Pulmonary artery endothelial cell (primary cell): ENCODE measurements at places on chromosomes 1 and 21. TPM values are rescaled to one million over a fixed set of nuclear protein-coding genes. Genes with fewer than 3 reads are reported as not detected.

The C1orf232 gene
- total RNA-seq = not detected in 2 replicates

GRCh38 chr1:207205614-207206061 is 101.6 kb downstream of the C4BPA start:
- DNase-seq = no peak

- no peak for DNase-seq
These were observed 494 bp upstream of the PIP5K1A start for GRCh38 chr1:151197863-151198253.

The RGS1 gene
- not detected in 2 replicates for total RNA-seq

GRCh38 chr1:196733091-196733970 is 41.3 kb upstream of the CFHR3 start:
- no peak for DNase-seq

GRCh38 chr1:187110351-187110750 is 281.6 kb downstream of the PLA2G4A start:
- DNase-seq = no peak

DNA sequence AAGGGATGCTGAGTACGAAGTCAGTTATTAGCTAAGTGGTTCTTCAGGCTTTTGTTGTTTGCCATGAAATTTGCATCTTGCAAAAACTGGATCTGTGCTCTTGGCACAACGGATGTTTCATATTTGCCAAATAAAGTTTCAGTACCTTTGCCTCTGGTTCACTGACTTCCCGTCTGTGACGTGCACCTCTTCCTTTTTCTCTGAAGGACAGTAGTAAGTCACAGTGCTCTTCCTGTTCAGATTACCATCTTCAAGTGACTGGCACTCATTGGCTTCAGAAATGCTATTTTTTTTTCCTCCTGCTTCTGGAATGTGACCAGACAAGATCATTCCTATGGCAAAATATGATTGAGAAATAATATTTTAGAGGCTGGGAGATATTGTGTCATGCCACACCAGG is 75.9 kb upstream of the GREM2 start:
- no peak for DNase-seq

The LACTBL1 gene
- total RNA-seq = not detected in 2 replicates

DNA sequence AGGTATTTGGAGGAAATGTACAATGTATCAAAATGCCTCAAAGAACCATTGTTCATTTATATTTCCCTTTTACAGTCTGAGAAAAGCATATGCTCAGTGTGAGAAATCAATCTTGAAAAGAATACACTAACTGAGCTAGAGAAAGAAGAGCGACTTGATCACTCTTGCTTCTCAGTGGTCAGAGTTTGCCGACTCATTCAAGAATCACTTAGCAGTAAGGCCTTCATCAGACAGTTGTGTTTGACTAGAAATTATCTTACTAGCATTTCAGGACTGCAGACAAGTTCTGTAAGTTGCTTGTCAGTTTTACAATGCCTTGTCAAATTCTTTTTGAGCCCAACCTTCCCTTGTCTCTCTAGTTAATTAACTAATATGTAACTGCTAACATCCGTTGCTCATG is 12.9 kb downstream of the RGS18 start:
- DNase-seq = no peak

DNA sequence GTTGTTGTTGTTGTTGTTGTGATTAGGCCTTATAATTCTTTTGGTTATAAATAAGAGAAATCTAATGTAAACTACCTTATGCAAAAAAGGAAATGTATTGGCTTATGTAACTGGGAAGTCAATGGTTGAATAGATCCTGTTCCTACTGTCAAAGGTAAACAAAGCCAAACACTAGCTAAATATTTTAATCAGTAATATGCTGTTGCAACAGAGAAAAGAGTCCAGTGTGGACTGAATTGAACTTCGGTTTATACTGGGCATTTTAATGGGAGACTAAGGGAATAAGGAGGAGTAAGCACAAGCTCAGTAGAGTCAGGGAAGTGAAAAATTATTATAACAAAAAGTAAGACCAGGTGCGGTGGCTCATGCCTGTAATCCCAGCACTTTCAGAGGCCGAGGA is 15.4 kb downstream of the MSH4 start:
- DNase-seq = no peak

The LCA5L gene
- total RNA-seq = 0.21 and 0.79 TPM in 2 replicates

The FAM72C gene
- total RNA-seq = 0.66 and 3.7 TPM in 2 replicates

The OR6K2 gene
- not detected in 2 replicates for total RNA-seq

DNA sequence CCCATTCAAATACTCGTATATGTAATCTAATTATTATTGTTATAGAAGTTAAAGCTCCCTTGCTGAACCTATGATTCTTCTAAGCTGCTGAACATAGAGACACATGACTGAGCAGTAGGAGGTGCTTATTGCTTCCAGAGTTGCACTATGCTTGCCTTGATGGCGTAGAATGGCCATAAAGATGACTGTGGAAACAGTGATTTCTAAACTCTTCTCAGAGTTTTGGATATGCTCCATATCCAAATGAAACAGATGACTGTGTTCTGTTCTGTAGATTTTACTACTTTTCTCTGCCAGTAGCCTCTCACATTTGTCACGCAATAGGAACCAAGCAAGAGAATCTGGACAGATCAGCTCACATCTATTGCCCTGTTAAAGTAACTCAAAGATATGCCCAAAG is 88.1 kb upstream of the CACYBP start:
- no peak for DNase-seq

- DNase-seq = no peak
These were observed 93.5 kb upstream of the CAMK1G start for GRCh38 chr1:209490013-209490412.

The IFI44L gene
- 3.8 and 4.7 TPM in 2 replicates for total RNA-seq

The RNU1-2 gene
- under 0.01 TPM in 2 replicates for total RNA-seq

- DNase-seq = no peak
These were observed 99.8 kb upstream of the PRMT6 start for GRCh38 chr1:106956721-106957120.

The GUCA2A gene
- total RNA-seq = not detected in 2 replicates

- no peak for DNase-seq
These were observed 2.7 kb downstream of the GRHL3 start for GRCh38 chr1:24321697-24322469.

The CCDC185 gene
- total RNA-seq = not detected in 2 replicates

The CASQ1 gene
- total RNA-seq = not detected in 2 replicates

The HCRTR1 gene
- total RNA-seq = 0.53 and 0.92 TPM in 2 replicates

DNA sequence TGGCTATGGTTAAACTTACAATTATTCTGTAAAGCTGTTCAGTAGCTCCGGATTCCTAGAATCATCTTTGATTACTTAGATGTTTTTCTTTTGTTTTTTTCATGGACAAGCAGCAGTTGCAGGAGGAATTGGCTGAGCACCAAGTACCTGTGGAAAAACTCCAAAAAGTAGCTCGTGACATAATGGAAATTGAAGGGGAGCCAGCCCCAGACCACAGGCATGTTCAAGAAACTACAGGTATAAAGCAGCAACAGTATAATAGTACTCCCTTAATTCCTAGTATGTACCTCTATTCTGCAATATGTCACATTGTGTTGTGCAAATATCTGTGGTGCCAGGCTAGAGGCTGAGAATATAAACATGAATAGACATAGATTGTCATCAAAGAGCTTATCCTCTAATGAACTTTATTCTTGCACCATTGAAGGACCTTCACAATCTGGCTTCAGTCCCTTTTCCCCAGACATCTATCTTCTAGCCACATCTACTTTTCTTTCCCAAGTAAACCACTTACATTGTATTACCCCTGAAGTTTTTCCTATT is 132.3 kb upstream of the BMP8A start:
- DNase-seq = no peak

DNA sequence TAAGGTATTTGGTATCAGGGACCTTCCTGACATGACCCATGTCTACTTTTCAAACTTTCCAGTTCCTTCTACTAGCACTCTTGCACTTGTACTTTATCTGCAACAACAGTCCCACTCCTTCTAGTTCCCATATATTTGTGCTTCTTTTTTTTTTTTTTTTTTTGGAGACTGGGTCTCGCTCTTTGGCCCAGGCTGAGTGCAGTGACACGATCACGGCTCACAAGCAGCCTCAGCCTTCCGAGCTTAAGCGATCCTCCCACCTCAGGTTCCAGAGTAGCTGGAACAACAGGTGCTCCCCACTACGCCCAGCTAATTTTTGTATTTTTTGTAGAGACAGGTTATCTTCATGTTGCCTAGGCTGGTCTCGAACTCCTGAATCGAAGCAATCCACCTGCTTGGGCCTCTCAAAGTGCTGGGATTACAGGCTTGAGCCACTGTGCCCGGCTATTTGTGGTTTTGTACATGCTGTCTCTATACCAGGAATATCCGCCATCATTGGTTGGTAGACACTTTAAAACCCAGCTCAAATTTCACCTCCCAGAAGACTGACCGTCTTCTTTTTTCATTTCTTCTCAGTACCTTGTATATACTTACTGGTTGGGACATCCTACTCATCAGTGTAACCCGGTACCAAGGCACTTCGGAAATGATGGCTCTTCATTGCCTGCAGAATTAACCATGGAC is 1.1 kb downstream of the ZMYM1 start:
- DNase-seq = no peak

- DNase-seq = no peak
These were observed 80.7 kb downstream of the EIF4G3 start for GRCh38 chr1:21095976-21096375.

DNA sequence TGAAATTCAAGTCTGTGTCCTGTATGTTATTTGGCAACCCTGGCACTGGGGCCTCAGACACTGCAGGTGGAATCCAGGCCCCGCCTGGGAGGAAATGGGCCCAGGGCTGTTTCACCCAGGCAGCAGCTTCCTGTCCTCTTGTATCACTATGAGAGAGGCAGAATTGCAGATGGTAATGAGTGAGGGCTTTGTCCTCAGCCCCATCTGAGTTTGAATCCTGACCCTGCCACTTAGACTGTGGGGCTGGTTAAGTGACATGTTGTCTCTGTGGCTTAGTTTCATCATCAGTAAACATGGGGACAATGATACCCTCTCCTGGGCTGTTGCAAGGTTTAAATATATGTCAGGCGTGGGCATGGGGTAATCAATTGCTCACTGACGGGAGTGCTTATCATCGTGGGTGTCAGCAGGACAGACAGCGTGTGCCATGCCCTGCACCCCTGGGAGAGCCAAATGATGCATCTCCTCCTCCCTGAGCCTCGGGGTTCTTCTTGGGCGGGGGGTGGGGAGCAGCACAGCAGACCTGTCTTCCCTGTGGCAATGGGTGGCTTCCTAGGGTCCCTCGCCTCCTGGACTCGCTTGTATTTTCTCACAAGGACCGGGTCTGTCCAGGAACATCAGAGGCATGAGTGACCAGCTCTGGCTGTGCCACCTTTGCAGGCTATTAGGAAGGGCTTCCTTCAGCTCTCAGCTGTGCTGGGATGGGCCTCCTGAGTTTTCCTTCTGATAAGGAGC is 42.1 kb downstream of the ARHGEF10L start:
- DNase-seq = no peak

DNA sequence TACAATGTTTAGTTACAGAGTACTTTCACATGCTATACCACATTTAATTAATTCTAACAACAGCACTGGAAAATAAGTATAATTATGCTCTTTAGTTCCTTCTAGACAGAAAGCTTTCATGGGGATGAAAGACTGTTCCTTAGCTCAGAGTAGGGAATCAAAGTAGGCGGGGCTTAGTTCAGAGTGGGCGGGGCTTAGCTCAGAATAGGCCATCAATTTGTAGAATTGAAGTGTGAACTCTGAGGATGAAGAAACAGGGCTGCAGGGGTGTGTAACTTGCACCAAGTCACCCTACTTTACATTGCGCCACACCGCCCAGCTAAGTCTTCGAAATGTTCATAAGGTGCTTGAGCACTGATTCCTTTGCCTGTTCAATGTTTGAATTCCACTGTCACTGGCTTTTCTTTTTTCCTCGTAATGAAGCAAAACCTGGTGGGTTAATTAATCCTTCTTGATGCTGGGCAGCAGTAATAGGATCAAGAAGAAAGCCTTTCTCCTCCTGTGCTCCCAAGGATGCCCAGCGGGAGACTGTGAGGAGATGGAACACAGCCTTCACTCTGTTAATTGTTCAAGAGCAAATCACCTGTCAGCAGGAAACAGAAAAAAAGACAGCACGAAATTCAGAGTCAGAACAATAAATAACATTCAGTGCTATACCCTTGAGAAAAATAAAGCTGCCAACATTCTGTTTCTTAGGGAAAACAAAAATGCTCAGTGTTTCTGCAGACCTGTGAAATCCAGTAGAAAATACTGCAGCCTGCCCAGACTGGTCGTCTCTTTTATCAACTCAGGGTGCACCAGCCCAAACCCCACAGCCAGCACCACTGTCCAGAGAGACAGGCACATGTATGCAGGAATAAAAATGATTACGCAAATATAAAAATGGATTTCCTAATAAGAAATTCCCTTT is 66.5 kb upstream of the CAMK1G start:
- DNase-seq = no peak

DNA sequence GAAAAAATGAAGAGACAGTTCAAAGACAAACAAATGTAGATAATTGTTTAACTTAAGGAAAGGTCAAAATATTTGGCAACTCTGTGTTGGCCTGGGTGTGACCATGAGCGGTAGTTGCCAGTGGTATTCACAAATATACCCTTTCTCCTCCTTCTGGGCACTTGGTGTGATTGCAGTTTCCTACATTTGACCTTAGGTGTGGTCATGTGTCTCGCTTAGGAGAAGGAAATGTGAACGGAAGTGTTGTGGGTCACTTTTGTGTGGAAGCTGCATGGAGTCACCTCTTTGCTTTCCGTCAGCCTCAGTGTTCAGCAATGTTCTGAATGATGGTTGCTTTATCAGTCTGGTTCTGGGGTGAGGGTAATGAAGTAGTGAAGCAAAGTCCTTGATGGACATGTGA is 3.4 kb upstream of the PCSK9 start:
- DNase-seq = no peak

The PRELP gene
- not detected in 2 replicates for total RNA-seq

The LRRC71 gene
- total RNA-seq = 0.11 and 0.40 TPM in 2 replicates

The LY9 gene
- total RNA-seq = not detected in 2 replicates

The OR2L2 gene
- 0.07 TPM in 1 of 2 replicates, not detected in the other for total RNA-seq

The C1QTNF12 gene
- total RNA-seq = 0.33 TPM in 1 of 2 replicates, not detected in the other

GRCh38 chr1:21472861-21473260 is 32.9 kb downstream of the NBPF3 start:
- DNase-seq = no peak

The BMP8B gene
- total RNA-seq = 0.07 and 0.21 TPM in 2 replicates

DNA sequence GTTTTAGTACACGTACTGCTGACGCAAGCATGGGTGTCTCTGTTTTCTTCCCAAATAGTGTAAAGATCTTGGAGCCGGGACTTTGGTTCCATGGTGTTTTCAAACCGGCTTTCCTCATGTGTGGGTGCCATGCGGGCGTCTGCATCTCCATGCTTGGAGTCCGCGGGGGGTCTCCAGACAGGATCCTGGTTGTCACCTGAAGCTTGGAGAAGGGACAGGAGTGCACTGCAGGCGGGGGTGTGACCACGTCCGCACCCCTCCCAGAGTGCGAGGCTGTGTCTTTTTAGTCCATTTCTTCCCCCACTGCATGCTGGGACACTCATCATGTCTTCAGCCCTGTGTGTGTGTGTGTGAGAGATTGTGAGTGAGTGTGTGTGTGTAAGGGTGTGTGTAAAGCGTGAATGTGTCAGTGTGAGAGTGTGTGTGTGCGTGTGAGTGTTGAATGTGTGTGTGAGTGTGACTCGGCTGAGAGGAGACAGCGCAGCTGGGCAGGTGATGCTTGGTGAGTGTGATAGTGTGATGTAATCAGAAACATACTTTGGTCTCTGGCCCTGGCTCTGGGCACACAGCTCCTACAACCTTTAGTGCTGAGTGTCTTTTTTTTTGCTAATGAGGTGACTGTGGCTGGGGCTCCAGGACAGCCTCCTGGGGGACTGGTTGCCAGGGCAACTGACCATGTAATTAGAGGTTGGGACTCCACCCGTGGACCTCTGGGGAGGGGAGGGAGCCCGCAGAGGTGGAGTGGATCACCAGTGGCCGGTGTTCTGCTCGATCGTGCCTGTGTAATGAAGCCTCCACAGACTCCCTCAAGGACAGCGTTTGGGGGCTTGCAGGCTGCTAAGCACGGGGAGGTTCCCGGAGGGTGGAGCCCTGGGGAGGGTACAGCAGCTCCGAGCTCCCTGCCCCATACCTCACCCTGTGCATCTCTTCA is 55.1 kb downstream of the AGPAT3 start:
- no peak for DNase-seq
